ENCODE measurements at places on chromosomes 5 and 9.

GRCh38 chr5:122863240-122863639, 17.8 kb downstream of the SNX24 start:
- no peak for DNase-seq

- DNase-seq = no peak
Observed at GRCh38 chr5:145203193-145203592, 631.9 kb downstream of the PRELID2 start.

DNA sequence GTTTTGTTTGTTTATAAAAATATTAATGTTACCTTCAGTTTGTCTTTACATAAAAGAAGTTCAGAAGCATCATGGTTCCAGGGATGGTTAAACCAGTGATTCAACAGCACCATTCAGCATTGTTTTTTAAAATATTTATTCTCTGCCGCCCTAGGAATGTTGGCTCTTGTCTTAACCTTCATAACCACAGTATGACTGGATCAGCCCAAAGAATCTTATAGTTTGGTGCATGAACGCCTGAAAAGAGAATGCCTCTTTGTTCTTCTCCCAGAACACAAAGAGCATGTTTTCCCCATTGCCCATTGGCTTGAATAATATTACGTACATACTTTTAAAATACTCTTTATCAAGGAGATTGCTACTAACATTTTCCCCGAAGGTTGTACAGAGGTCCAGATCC, 413.4 kb downstream of the ANXA1 start:
- DNase-seq = no peak

GRCh38 chr5:55104036-55104772, 1.8 kb downstream of the GZMA start:
- no peak for DNase-seq

DNA sequence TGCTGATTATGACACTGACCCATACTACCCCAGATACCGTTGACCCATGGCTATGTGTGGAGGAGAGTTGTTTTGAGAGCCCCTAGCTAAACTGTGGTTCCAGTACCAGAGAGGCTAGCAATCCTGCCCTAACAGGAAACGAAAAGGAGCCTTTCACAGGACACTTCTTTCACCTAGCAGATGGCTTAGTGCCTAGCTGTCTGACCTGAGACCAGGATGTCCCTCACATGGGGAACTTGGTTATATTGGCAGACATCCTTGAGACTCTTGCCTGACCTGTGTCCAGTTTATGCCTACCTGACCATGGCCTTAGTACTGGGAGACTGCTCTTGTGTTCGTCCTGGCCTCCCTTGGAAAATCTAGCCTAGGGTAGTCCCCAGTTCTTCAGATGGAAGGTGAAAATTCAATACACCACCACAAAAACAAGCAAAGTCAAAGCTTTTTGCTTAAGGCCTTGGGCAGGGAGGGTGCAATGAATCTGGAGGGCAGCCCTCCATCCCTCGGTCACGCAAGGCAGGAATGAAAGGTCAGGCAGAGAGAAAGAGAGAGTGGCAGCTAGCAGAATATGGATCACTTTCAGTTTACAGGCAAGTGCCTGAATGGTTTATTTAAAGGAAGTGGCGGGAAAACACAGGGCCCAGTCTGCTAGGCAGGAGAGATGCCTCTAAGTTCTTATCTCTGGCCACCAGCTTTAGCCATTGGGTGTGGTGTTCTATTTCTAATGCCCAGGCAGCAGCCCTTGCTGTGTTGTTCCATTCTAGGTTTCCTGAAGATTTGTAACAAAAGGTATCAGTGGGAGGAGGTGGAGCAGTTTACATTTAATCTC, 16.4 kb upstream of the ZNF474 start:
- DNase-seq = no peak

All from left cardiac atrium (tissue), 4 donors.